ENCODE measurements at places on chromosomes 16 and 17.

GRCh38 chr16:89446136-89446974 is 44.0 kb downstream of the ANKRD11 start:
- DNase-seq, result no peak

GRCh38 chr16:24609740-24610415 is 70.5 kb downstream of the RBBP6 start:
- DNase-seq, result no peak

DNA sequence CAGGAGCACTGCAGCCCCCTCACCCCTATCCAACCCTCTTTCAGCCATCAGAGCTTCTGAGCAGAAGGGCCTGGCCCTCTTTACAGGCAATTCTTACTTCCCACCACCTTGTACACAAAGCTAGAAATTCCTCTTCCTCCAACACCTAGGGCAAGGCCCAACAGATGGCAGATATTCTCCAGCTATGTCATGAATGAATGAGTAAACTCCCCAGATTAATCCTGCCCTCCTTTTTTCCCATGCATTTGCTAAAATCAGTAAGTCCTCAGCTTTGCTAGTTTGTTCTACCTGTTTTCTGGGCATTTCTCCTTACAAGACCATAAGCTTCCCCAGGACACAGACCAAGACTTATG is 20.4 kb upstream of the MRPS23 start:
- DNase-seq, result no peak

DNA sequence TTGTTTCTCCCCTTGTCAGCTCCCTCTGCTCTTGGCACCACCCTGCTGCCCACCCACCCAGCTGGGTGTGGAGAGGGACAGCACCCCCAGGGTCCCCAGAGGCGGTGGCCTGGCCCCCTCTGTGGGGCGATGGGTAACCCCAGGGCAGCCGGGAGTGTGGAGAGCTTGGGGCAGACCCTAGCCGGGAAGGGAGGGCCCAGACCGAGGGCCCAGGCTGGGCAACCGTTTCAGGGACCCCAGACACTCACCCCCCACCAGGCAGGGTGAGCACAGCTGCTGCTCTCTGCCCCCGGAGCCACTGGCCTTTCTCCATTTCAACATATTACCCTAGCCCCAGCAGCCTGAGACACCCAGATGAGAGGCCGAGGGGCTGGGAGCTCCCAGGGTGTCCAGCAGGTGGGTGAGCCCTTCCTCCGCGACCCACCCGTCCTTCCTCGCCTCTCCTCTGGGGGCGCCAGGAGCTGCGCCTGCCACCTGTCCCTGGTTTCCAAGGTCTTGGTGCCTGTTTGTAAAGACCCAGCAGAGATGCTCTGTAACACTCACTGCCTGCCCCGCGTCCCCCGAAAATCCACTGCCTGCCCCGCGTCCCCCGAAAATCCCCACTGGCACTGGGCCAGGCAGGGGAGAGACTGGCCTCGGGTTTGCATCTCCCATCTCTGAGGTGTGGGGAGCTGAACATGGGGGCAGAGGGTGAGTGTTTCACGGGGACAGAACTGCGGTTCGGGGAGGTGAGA is 45.4 kb downstream of the BAHCC1 start:
- DNase-seq, result no peak

DNA sequence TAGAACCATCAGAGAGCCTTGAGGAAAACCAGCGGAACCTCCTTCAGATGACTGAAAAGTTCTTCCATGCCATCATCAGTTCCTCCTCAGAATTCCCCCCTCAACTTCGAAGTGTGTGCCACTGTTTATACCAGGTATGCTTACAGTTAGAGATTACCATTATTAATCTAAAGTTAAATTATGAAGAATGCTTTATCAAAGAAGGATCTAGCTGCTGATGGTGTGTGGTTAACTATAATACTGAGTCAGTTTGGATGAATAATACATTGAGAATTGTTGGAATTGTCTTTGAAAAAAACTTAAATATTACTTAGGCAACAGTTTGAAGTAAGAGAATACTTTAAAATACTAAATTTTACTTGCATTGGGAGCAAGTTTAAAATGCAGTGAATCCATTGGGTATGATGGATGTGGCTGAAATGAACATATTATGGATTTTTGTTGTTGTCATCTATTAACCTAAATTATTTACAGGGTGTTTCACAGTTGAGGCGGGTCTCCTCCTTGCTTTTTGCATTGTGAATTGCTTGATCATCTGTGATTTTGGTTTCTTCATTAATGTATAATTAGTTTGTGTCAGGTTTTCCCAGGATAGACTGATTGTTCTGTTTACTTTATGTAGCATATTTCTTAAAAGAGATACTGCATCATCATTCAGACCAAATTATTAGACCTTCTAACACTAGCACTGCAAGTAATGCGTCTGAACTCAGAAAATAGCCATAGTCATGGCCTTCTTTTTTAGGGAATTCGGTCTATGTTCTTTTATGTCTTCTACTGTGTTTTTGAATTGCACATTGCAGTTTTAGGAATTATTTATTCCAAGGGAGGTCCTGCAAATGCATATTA is 47.8 kb downstream of the OMG start:
- no peak for DNase-seq

- DNase-seq, result no peak
These were observed 32.9 kb upstream of the YPEL2 start for GRCh38 chr17:59298521-59298920.

- DNase-seq, result no peak
These were observed 6.4 kb upstream of the TOX3 start for GRCh38 chr16:52553322-52553721.

GRCh38 chr17:14228903-14229302 is 7.8 kb downstream of the CDRT15 start:
- no peak for DNase-seq

- no peak for DNase-seq
These were observed 6.5 kb downstream of the STX8 start for GRCh38 chr17:9568957-9569588.

- DNase-seq, result no peak
These were observed 2.2 kb downstream of the CD300H start for GRCh38 chr17:74565126-74565525.

GRCh38 chr16:22763437-22764080 is 50.4 kb upstream of the HS3ST2 start:
- no peak for DNase-seq

DNA sequence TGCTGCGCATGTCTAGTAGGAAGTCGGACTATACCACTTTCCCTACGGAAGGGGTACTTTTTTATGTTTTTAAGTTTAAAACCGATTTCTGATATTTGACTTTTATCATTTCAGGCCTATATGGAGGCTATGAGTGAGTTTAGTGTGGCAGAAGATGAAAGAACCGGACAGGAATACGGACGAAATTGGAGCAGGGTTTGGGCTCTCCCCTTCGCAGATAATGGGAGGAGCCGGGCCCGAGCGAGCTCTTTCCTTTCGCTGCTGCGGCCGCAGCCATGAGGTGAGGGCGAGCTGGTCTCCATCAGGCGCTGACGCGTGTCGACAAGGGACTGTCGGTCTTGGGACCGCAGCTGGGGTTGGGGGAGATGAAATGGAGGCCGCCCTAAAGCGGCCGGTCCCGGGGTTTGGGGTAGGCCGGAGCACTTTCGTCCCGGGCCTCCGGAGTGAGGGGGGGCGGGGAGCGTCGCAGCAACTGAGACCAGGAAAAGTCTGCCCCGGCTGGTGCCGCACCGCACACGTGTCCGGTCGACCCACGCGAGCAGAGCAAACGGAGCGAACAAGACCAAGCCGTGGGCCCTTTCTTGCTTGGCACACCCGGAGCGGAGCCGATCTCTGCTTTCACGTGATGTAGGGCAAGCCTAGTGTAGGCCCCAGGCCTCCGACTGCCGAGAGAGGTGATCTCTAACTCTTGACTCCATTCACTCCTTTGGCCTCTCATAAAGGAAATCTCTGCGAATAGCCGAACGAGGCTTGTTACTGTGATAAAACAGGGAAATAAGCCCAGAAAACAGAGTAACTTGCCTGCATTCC is at the start of gene RPL19:
Gene RPL19, plus strand, starts transcription at position 214 of the 810 bp plus-strand sequence. Its CDS starts 62 bp downstream, at position 276.
- peak; percentile 75 for DNase-seq

- DNase-seq, result no peak
These were observed 66.2 kb downstream of the TMEM132E start for GRCh38 chr17:34645594-34645993.

- DNase-seq, result no peak
These were observed 85.4 kb downstream of the N4BP1 start for GRCh38 chr16:48524348-48525200.

DNA sequence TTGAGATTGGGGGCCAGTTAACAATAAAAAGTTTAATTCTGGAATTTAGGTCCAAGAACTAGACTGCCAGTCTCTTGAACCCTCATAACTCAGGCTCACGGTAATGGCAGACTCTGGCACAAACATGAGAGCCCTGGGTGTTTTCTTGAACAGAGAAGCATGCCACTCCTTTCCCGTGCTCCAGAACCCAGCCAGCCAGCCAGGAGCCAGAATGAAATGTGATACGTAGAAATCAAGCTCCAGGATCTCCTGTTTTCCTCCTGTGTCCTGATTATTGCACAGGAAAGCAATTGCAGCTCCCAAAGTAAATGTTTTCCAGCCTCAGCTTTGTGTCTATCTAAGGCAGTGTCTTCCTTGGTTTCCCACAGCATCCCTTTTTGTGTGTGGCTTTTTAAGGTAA is 46.2 kb upstream of the NOL11 start:
- DNase-seq, result no peak

- DNase-seq, result peak; percentile 40
These were observed 29.6 kb upstream of the PHOSPHO1 start for GRCh38 chr17:49260011-49260816.

DNA sequence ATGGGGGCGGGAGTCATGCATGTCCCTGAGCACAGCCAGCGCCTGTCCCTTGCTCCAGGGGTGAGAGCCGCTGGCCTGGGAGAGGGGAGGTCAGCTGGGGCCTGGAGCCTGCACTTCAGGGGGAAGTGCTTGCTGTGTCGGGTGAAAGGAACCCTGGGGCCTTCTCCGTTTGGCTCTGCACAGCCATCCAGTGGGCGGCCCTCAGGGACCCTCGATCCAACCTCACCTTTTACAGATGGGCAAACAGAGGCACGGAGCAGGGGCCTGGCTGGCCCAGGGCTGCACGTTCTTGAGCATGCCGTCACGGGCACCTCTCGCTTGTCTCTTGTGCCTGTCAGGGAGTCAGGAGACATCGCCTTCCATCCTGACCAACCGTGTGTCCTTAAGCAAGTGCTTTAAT is 1.8 kb downstream of the SNX20 start:
- no peak for DNase-seq

DNA sequence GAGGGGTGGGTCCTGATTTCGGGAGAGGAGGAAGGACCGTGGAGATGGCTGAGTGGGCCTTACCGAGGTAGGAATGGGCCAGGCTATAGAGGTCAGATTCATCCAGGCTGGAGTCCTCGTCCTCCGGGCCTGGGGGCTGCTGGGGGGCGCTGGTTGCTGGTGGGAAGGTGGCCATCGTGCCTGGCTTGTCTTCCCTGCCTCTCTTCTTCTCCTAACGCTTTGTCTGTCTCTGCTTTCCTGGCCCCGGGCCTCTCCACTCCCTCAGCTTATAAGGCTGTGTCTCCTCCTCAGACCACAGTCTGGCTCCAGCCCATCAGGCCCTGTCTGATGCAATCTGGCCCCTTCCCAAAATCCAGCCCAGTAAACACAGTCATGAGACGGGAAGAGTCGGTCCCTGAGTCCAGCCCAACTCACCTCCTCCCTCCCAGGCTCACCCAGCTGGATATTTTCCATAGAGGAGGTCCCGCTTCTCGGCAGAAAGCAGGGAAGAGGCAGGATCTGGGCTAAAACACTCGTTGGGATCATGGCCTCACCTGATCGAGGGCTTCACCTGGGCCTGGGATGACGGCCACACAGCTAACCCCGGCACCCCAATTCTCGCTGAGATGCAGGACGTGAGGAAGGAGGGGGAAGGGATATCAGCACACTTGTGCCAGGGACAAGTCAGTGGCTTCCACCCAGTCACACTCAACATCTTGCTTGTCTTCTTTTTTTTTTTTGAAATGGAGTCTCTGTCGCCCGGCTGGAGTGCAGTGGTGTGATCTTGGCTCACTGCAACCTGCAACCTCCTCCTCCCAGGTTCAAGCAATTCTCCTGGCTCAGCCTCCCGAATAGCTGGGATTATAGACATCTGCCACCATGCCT is at the start of gene NUPR1:
Gene NUPR1, minus strand, starts transcription at position 242 of the 864 bp plus-strand sequence. Its CDS starts 67 bp downstream, at position 175.
- DNase-seq, result no peak

DNA sequence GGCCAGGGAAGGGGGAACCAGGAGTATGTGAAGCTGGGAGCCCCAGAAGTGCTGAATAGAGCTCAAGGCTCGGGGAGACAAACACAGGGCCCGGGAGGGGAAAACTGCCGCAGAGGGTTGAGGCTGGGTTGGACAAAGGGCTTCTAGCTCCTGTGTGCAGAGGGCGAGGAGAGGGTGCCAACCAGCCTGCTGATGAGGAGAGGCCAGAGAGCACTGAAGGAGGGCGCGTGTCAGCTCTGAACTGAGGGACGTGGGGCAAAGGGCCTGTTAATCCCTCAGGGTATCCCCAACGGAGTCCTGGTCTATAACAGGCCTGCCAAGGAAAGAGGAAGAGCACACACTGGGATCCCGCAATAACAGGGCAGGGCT is 151.3 kb downstream of the C16orf78 start:
- DNase-seq, result no peak

- no peak for DNase-seq
These were observed 4.9 kb downstream of the INO80E start for GRCh38 chr16:30000735-30001631.

- DNase-seq, result no peak
These were observed 145.6 kb upstream of the TBX2 start for GRCh38 chr17:61253937-61254574.

- DNase-seq, result no peak
These were observed 3.0 kb upstream of the GAN start for GRCh38 chr16:81311762-81312161.

- no peak for DNase-seq
These were observed 22.3 kb upstream of the DHX40 start for GRCh38 chr17:59542960-59543635.

DNA sequence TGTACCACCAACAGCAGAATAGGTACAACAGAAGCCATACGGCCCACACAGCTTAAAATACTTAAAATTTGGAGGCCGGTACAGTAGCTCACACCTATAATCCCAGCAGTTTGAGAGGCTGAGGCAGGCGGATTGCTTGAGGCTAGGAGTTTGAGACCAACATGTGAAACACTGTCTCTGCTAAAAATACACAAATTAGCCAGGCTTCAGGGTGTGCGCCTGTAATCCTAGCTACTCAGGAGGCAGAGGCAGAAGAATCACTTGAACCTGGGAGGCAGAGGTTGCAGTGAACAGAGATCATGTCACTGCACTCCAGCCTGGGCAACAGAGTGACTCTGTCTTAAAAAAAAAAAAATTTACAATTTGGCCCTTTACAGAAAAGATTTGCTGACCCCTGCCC is 17.0 kb downstream of the GFOD2 start:
- DNase-seq, result no peak

DNA sequence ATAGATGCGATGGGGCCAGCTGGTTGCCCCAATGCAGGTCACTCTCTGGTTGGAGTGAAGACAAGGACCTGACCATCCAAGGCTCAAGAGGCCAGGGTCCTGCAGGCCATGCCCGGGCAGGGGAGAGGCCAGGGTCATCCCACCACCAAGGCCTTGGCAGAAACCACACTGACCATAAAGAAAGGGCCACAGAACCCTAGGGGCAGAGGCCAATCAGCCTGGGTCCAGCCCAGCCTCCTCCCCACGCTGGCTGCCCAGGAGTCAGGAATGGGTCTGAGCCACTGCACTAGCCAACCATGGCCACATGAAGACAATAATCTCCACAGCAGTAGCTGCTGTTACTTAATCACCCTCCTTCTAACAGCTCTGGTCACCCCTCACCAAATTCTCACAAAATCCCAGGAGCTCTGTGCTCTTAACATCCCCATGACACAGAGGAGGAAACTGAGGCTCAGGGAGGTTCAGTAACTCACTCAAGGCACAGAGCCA is 10.2 kb upstream of the BCAR1 start:
- DNase-seq, result no peak
